Endodermal cell (in vitro differentiated cells): ENCODE measurements at places on chromosomes 4 and X. TPM values are rescaled to one million over a fixed set of nuclear protein-coding genes. Genes with fewer than 3 reads are reported as not detected.
A peak's percentile ranks its signal among the peaks of the same experiment; 100 is the strongest.

DNA sequence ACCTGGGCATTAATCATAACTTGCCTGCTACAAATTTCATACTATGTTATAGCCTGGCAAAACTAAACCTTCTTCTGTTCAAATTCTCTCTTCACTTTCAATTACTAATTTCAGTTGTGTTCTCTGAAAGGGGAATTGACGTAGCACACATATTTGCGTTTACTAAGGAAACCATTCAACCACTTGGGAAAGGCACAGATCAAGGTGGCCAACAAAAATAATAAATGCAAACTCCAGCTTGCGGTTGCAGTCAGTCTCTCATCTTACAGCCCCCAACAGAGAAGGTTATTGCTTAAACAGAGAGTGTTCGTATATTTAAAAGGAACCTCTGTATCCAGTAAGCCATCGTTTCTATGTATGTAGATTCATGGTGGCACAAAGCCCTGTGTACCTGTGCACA lies 4.0 kb downstream of the SRPX start:
- no peaks in the 10 kb centered on the region for H3K36me3 ChIP-seq
- H3K27ac ChIP-seq: no peak overlapping the region
- H3K4me1 ChIP-seq: no peaks in the 10 kb centered on the region
- no peak overlapping the region for H3K4me3 ChIP-seq

C4orf50 gene
- 1.2 and 1.6 TPM in 2 replicates for total RNA-seq

DNA sequence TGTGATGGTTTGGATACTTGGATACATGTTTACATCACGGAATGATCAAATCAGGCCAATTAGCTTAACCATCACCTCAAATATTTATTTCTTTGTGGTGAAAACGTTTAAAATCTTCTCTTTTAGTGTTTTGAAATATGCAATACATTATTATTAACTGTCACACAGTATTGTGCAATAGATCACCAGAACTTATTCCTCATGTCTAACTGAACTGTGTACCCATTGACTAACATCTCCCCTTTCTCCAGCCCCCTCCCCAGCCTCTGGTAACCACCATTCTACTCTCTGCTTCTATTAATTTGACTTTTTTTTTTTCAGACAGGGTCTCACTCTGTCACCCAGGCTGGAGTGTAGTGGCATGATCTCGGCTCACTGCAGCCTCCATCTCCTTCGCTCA lies 471.9 kb downstream of the BCOR start:
- H3K27ac ChIP-seq: no peak overlapping the region
- no peaks in the 10 kb centered on the region for H3K27me3 ChIP-seq
- H3K4me3 ChIP-seq: no peak overlapping the region
- H3K4me1 ChIP-seq: no peaks in the 10 kb centered on the region
- H3K36me3 ChIP-seq: no peaks in the 10 kb centered on the region
- no peak for DNase-seq

AMBN gene
- total RNA-seq: not detected in 2 replicates

DNA sequence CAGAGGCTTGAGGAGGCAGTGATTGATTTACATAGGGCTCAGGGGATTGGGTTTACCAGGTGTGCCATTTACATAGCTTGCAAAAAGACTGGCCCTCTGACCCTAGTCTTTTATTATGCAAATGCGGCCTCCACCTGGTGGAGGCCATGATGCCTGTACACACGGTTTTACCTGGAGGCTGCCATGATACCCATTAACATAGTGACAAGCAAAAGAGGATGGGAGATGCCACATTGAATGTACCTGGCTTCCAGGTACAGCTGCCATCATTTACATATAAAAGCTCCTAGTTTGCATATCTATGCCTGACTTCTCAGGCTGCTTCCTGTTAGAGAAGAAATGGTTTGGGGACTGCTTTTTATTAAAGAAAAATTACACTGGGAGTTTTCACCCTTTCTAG lies 72.0 kb downstream of the NEXMIF start:
- DNase-seq: no peak
- H3K27me3 ChIP-seq: no peaks in the 10 kb centered on the region
- no peaks in the 10 kb centered on the region for H3K36me3 ChIP-seq
- H3K4me1 ChIP-seq: no peaks in the 10 kb centered on the region
- H3K27ac ChIP-seq: no peak overlapping the region

P2RY10 gene
- total RNA-seq: not detected in 2 replicates

ARHGAP36 gene
- 0.24 and 0.93 TPM in 2 replicates for total RNA-seq

DNA sequence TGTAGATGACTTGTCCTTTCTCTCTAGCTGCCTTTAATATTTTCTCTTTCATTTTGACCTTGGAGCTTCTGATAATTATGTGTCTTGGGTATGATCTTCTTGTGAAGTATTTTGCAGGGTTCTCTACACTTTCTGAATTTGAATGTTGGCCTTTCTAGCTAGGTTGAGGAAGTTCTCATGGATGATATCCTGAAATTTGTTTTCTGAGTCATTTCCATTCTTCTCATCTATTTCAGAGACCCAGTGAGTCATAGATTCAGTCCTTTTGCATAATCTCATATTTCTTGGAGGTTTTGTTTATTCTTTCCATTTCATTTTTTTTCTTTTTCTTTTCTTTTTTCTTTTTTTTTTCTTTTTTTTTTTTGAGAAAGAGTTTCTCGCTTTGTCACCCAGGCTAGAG lies 585.7 kb upstream of the PABPC4L start:
- H3K4me3 ChIP-seq: no peak overlapping the region
- no peaks in the 10 kb centered on the region for H3K4me1 ChIP-seq
- no peak for DNase-seq

- no peak overlapping the region for H3K4me3 ChIP-seq
- no peaks in the 10 kb centered on the region for H3K36me3 ChIP-seq
Observed at GRCh38 chrX:56618323-56618722, 54.9 kb downstream of the UBQLN2 start.

CRMP1 gene
- total RNA-seq: 64.9 and 77.0 TPM in 2 replicates

FHDC1 gene
- 2.5 to 3.1 TPM (median 2.5 TPM) in 3 replicates for total RNA-seq

GRCh38 chr4:55409468-55410171 lies 13.9 kb downstream of the TMEM165 start:
- no peaks in the 10 kb centered on the region for H3K27me3 ChIP-seq
- peaks cover 64% of the 10 kb centered on the region for H3K36me3 ChIP-seq
- no peak overlapping the region for H3K4me3 ChIP-seq
- no peak overlapping the region for H3K27ac ChIP-seq
- no peaks in the 10 kb centered on the region for H3K4me1 ChIP-seq
- peak; percentile 66 for DNase-seq

PRDX4 gene
- total RNA-seq: 231 and 241 TPM in 2 replicates

- DNase-seq: no peak
- no peak overlapping the region for H3K27ac ChIP-seq
- H3K4me3 ChIP-seq: no peak overlapping the region
- H3K4me1 ChIP-seq: no peaks in the 10 kb centered on the region
- H3K27me3 ChIP-seq: no peaks in the 10 kb centered on the region
Observed at GRCh38 chr4:141548791-141549190, 87.6 kb upstream of the IL15 start.

DNA sequence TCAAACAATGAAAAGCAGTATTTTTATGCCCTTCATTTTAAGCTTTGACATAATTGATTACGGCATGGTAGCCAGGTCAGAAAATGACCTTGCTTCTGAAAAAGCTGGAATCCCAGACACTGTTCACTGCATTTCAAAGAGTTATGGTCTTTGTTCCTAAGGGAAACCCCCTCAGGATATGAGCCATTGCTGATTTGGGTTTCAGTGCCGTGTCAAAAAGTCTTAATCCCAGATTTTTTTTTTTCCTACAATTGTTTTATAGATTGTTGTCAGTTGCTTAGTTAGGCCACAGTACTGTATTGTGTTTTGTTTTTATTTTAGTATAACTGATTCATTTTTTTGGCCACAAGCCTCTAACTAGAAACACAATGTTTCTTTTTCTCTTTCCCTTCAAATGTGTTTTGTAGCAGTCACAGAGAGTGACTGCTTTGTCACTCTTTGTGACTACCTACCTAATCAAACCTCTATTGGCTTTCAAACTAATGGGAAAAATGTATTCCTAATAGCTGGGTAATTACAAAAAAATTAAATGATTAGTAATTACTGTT lies 10.3 kb downstream of the WDR44 start:
- no peaks in the 10 kb centered on the region for H3K36me3 ChIP-seq
- DNase-seq: no peak
- H3K4me3 ChIP-seq: peak overlapping the region; percentile 49

GRCh38 chr4:96742332-96743014 lies 902.6 kb downstream of the PDHA2 start:
- H3K36me3 ChIP-seq: no peaks in the 10 kb centered on the region
- H3K4me3 ChIP-seq: no peak overlapping the region
- H3K27me3 ChIP-seq: no peaks in the 10 kb centered on the region
- H3K27ac ChIP-seq: no peak overlapping the region
- H3K4me1 ChIP-seq: no peaks in the 10 kb centered on the region
- no peak for DNase-seq

RIBC1 gene
- total RNA-seq: 2.1 and 3.0 TPM in 2 replicates

STS gene
- total RNA-seq: 6.2 and 6.6 TPM in 2 replicates

- peaks cover 13% of the 10 kb centered on the region for H3K36me3 ChIP-seq
- no peaks in the 10 kb centered on the region for H3K4me1 ChIP-seq
- H3K4me3 ChIP-seq: peak overlapping the region; percentile 80
Observed at GRCh38 chr4:25029479-25030276, 1.1 kb downstream of the LGI2 start.

GRCh38 chr4:156173937-156174336 lies 220.3 kb upstream of the CTSO start:
- H3K36me3 ChIP-seq: no peaks in the 10 kb centered on the region
- no peaks in the 10 kb centered on the region for H3K4me1 ChIP-seq
- no peak overlapping the region for H3K27ac ChIP-seq
- DNase-seq: no peak
- no peaks in the 10 kb centered on the region for H3K27me3 ChIP-seq

GRCh38 chrX:40806513-40807220 lies 71.3 kb upstream of the MED14 start:
- H3K4me3 ChIP-seq: no peak overlapping the region
- H3K27ac ChIP-seq: no peak overlapping the region
- H3K27me3 ChIP-seq: no peaks in the 10 kb centered on the region
- DNase-seq: no peak
- no peaks in the 10 kb centered on the region for H3K4me1 ChIP-seq
- no peaks in the 10 kb centered on the region for H3K36me3 ChIP-seq

RAB33A gene
- 0.25 TPM in 1 of 2 replicates, not detected in the other for total RNA-seq

- no peak overlapping the region for H3K27ac ChIP-seq
- no peaks in the 10 kb centered on the region for H3K4me1 ChIP-seq
Observed at GRCh38 chrX:23100826-23101225, 101.1 kb downstream of the DDX53 start.

DNA sequence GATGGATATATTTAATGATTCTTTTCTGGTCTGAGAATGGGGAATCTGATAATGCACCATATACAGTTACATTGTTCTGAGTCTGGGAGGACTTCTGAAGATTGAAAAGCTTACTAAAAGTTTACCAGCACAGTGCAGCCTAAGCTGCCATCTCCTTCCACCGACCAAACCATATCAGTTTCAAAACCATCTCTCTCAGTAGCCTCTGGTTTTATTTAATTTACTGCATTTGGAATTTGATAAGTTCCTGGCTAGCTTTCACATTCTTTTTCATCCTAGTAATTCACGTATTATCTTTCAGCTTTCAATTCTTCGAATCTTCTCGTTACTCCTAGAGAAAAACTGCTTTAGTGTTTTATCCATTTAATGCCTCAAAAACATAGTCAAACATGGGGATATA lies 181.4 kb upstream of the HCCS start:
- H3K27me3 ChIP-seq: no peaks in the 10 kb centered on the region
- no peak overlapping the region for H3K4me3 ChIP-seq
- H3K4me1 ChIP-seq: no peaks in the 10 kb centered on the region
- no peaks in the 10 kb centered on the region for H3K36me3 ChIP-seq

GRCh38 chr4:87506974-87507701 lies 22.0 kb downstream of the SPARCL1 start:
- H3K4me1 ChIP-seq: no peaks in the 10 kb centered on the region
- no peaks in the 10 kb centered on the region for H3K27me3 ChIP-seq
- H3K4me3 ChIP-seq: no peak overlapping the region
- H3K27ac ChIP-seq: no peak overlapping the region

DNA sequence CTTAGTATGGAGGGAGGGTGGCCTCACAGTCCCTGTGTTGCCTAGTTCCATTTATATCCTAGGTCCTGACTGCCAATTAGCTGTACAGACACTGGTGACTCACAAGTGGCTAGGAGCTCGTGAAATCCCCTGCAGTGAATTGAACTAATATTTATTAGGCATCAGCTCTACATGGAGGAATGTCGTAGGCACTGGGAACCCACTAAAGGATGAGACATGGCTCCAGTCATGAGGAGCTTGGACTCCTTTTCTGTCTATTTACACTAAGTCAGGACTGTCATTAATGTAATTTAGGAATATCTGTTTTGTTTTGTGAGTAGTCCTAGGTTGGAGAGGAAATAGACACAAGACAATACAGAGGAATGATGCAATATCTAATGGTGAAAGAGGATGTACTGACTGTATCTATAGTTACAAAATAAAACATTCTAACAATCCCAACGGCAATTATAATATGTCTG lies 67.7 kb downstream of the MID1IP1 start:
- peaks cover 4% of the 10 kb centered on the region for H3K4me1 ChIP-seq
- no peak for DNase-seq
- H3K27ac ChIP-seq: no peak overlapping the region

ANOS1 gene
- total RNA-seq: 7.1 to 14.3 TPM (median 7.6 TPM) in 3 replicates

DNA sequence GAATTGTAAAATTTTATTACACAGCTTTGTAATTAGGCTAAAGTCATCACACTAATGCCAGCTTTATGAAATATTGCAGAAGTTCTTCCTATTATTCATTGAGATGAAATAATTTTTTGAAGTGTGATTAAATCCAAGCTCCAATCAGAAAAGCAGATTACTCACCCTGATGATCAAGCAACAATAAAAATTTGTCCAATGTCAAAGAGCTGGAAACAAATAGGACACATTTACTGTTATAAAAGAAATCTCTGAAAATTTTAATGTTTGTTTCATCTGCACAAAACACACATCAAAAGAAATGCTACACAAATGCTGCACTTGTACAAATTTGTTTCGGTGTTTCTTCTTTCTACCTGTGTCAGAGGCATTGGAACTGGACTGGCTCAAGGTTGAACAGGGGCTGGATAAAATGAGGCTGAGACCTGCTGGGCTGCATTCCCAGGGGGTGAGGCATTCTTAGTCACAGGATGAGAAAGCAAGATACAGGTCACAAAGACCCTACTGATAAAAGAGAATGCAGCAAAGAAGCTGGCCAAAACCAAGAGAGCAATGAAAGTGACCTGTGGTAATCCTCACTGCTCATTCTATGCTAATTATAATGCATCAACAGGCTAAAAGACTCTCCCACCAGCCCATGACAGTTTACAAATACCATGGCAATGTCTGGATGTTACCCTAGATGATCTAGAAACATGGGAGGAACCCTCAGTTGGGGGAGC lies 78.3 kb downstream of the GASK1B start:
- peak; percentile 78 for DNase-seq
- H3K4me3 ChIP-seq: peak overlapping the region; percentile 50
- no peaks in the 10 kb centered on the region for H3K27me3 ChIP-seq
- H3K27ac ChIP-seq: no peak overlapping the region
- peaks cover 16% of the 10 kb centered on the region for H3K4me1 ChIP-seq

- H3K27me3 ChIP-seq: no peaks in the 10 kb centered on the region
- no peak for DNase-seq
- no peak overlapping the region for H3K27ac ChIP-seq
- H3K4me1 ChIP-seq: no peaks in the 10 kb centered on the region
- H3K4me3 ChIP-seq: no peak overlapping the region
- H3K36me3 ChIP-seq: no peaks in the 10 kb centered on the region
Observed at GRCh38 chr4:116223040-116223732, 862.2 kb downstream of the TRAM1L1 start.

CPE gene
- total RNA-seq: 291 to 438 TPM (median 298 TPM) in 3 replicates

FGF5 gene
- total RNA-seq: 0.21 to 0.76 TPM (median 0.49 TPM) in 3 replicates
